Esophagus squamous epithelium (tissue), 5 donors: ENCODE measurements at places on chromosomes 12 and 14.

DNA sequence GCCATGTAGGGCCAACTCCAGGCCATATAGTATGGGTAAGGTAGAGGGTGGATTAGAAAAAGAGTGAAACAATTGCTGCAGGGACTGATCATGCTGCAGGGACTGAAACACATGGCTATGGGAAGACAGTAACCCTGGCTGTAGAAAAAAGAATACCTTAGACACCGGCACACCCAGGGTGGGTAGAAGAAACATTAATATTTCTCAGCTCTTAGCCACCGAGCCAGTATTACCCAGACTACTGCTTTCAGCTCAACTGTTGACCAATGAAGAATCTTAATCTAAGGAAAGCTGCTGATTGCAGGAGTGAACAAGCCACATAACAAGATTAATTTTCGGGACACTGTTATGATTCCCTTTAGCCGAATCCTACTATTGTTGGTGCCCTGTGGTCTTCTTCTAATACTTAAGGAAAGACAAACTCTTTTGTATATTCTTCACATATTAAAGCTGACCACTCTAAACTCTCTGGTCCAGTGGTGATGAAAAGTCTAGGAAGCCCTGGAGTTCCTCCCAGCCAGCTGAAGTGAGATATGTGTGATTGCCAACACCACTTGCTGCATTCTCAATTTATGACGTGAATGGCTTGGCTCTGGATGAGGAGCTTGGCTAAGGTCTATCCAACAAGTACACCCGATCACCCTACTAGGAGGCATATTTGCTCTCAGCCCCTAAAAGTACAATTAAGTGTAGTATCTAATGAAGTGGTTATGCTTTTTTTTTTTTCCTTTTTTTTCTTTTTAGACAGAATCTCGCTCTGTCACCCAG lies 69.2 kb downstream of the NOVA1 start:
- DNase-seq: no peak

DNA sequence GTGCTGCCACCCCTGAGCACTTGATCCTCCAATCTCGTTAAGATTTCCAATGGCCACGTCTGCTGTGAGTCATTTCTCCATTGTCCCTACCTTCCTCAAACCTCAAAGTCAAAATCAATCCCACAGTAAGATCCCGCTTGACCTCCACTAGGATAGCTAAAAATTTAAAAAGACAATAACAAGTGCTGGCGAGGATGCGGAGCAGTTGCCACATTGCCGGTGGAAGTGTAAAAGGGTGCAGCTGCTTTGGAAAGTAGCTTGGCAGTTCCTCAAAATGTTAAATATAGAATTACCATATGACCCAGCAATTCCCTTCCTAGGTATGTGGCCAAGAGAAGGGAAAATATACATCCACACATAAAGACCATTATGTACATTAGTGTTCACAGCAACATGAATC lies 9.5 kb upstream of the BCL7A start:
- DNase-seq: no peak

DNA sequence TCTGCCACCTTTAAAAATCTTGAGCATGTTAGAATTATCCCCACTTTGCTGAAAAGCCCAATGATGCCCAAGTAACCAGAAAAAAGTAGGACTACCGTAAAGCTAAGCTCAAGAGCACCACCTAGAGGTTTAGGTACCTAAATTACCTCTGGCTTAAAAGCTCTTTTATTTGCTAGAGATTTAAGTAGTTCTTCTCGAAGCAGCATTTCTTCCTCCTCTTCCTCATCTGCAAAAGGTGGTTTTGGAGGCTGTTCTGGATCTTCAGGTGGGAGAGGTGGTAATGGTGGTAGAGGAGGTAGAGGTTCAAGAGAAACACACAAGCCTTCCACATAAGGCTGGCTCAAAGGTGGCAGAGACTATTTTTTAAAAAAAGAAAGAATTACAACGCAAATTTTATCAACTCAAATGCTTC lies 26.9 kb downstream of the ZFC3H1 start:
- no peak for DNase-seq

- no peak for DNase-seq
Measured at GRCh38 chr14:21267431-21267845, 1.8 kb downstream of the HNRNPC start.

- no peak for DNase-seq
Measured at GRCh38 chr14:30681752-30682355, 59.7 kb downstream of the SCFD1 start.

- no peak for DNase-seq
Measured at GRCh38 chr14:99773521-99774497, 19.4 kb upstream of the EML1 start.

- DNase-seq: no peak
Measured at GRCh38 chr12:27143256-27144069, 61.1 kb upstream of the C12orf71 start.

DNA sequence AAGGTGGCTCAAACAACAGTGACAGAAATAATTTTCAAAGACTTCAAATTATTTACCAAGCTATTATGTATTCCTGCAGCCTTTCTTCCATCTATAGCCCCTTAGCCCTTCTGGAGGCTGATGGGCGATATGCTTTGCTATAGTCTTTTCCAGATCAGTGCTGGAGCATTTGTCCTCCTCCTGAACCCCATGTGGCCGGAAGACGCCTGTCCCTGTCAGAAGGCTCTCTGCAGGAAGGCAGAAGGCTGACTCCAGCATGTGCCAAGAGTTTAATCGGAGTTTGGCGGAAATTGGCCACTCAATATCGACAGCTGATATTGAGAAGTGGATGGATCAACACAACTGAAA lies 49.3 kb upstream of the MAX start:
- DNase-seq: no peak

GRCh38 chr12:123076604-123077297 lies 74.1 kb downstream of the PITPNM2 start:
- no peak for DNase-seq
